Aorta (tissue), 5 donors: ENCODE measurements at places on chromosomes 2 and 18. TPM values are rescaled to one million over a fixed set of nuclear protein-coding genes. Genes with fewer than 3 reads are reported as not detected.
A peak's percentile ranks its signal among the peaks of the same experiment; 100 is the strongest.

Gene C1GALT1C1L
- 1.2 TPM for total RNA-seq

Gene DSC3
- total RNA-seq, result 0.58 TPM

Gene RIT2
- not detected for total RNA-seq

Gene RGPD8
- total RNA-seq, result 36.2 TPM

Gene GATA6
- total RNA-seq, result 28.7 TPM

Gene CCDC85A
- total RNA-seq, result 5.6 TPM

- H3K36me3 ChIP-seq, result no peaks in the 10 kb centered on the region
- H3K4me3 ChIP-seq, result no peak overlapping the region
- no peaks in the 10 kb centered on the region for H3K27me3 ChIP-seq
- H3K27ac ChIP-seq, result no peak overlapping the region
Measured at GRCh38 chr2:197339496-197340220, 29.1 kb upstream of the ANKRD44 start.

DNA sequence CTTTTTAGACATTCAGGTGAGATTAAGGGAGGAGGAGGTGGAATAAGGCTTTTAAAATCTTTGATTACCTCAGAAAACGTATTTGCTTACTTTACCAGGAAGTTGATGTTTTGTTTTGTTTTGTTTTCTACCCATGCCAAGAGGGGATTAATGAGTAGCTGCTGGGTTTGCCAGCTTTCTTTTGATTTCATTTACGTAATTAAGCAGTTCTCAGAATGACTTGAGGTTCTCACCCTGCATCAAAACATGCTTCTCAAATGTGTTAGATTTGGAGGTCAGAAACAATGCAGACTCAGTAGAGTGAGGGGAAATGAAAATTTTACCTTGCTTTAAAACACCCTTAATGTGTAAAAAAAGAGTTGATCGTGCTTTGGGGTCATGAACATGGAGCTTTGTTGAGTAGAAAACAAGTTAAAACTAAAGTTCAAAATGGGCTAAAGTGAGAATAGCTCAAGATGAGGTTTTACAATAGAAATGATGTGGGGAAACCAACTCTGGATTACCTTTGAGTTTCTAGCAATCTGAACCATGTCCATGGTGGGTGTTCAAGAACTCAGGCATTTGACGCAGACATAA, 217.1 kb upstream of the EPAS1 start:
- H3K4me1 ChIP-seq, result no peaks in the 10 kb centered on the region
- no peaks in the 10 kb centered on the region for H3K36me3 ChIP-seq
- H3K4me3 ChIP-seq, result no peak overlapping the region
- H3K27me3 ChIP-seq, result no peaks in the 10 kb centered on the region
- DNase-seq, result no peak

DNA sequence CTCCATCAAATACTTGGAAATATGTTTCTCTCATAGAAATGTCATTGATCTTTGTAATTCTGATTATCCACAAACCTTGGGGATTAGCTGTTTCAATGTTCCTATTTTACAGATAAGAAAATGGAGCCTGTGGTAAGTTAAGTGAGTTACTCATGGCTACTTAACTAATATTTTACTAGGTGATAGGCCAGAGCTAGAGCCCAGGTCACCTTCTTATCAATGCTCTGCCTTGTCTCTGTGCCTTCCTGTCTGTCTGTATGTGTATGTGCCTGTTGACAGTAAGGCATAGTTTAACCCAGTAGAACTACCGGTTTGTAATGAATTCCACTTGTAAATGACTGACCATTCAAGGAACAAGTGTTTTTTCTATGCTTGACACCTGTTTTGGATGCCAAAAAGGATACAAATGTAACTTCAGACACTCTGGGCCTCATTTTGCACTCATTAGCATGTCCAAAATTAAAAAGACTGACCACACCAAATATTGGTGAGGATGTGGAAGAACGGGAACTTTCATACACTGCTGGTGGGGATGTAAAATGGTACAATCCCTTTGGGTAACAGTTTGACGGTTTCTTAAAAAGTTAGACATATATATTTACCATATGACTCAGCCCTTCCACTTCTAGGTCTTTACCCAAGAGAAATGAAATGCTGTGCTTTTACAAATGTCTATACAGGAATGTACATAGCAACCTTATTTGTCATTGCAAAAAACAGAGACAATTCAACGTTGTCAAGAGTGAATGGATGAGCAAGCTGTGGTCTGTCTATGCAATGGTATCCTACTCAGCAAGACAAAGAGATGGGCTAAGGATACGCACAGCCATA, 19.6 kb upstream of the IL1A start:
- no peaks in the 10 kb centered on the region for H3K4me1 ChIP-seq
- H3K27me3 ChIP-seq, result no peaks in the 10 kb centered on the region
- no peak overlapping the region for H3K27ac ChIP-seq
- no peak overlapping the region for H3K4me3 ChIP-seq
- no peaks in the 10 kb centered on the region for H3K36me3 ChIP-seq

DNA sequence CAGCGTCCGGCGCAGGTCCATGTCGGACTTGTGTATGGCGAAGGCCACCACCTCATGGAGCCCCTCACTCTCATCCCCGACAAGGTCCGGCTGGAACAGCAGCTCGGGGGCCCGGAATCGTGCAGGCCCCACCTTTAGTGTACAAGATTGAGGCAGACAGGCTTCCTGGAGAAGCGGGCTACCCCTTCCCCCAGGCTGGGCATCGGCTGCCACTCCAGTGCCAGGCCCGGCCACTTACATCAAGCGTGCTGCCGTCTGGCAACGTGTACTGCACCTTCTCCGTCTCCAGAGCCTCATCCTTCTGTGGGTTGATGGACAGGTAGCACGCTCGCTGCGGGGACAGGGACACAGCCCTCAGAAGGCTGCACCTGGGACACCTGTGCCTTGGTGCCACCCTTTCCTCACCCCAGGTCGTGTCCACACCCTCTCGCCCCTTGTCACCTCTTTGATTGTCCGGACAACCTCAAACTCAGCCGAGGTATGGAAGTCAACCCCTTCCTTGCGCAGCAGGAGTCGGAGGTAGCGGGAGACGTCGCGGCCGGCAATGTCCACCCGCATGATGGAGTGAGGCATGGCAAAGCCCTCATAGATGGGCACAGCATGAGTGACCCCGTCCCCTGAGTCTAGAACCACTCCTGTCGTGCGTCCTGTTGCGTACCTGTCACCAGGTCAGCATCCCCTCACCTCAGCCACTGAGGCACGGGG, 5.7 kb downstream of the ACTR1B start:
- H3K27me3 ChIP-seq, result no peaks in the 10 kb centered on the region
- H3K36me3 ChIP-seq, result peaks cover 3% of the 10 kb centered on the region
- peak; percentile 47 for DNase-seq
- no peak overlapping the region for H3K27ac ChIP-seq
- H3K4me1 ChIP-seq, result no peaks in the 10 kb centered on the region

DNA sequence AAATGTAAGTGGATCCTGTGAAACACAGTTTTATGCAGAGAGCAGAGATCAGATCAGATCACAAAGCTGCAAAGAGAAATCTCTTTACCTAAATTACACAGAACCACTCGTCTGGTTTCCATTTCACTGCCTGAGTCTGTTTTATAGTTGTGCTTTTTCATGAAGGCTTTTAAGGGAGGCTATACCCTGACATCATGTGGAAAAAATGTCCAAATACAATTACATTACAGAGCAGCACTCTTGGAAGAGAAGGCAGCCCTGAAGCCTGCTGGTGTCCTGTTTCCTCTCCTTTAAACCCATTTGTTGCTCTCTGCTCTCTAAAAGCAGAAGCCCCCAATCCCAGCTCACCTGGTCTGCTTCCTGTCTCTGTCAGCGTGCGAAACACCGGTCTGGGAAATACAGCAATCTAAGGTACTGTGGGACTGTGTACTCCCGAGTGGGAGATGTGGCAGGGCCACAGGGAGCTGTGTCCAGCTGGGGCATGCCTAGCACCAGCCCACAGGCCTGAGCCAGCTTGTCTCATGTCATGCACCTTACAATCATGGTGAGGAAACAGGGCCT, 24.8 kb upstream of the ZFP36L2 start:
- no peaks in the 10 kb centered on the region for H3K36me3 ChIP-seq
- no peaks in the 10 kb centered on the region for H3K4me1 ChIP-seq
- H3K4me3 ChIP-seq, result no peak overlapping the region
- DNase-seq, result peak; percentile 79
- H3K27me3 ChIP-seq, result no peaks in the 10 kb centered on the region
- peak overlapping the region; percentile 94 for H3K27ac ChIP-seq

DNA sequence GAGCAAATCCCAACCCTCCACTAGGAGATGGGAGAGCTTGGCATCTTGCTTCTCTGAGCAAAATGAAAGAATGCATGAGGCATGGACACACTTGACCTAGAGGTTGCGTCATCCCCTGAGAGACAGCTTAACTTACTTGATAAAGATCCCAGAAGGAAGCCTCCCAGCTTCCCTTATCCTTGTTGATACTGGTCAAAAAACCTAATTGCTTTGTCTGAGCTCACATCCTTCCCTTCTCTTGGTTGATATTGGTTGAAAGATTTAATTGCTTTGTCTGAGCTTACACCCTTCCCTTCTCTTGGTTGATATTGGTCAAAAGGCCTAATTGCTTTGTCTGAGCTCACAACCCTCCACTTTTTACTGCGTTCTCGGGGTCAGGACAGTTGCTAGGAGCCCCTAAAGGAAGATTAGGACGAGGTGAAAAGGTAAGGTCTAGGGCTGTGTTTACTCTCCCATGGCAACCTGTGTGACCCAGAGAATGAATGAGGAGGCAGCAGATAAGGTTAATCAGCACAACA, 12.2 kb upstream of the BOD1L2 start:
- H3K36me3 ChIP-seq, result no peaks in the 10 kb centered on the region
- H3K4me3 ChIP-seq, result no peak overlapping the region
- H3K27me3 ChIP-seq, result no peaks in the 10 kb centered on the region
- no peak overlapping the region for H3K27ac ChIP-seq
- H3K4me1 ChIP-seq, result no peaks in the 10 kb centered on the region

DNA sequence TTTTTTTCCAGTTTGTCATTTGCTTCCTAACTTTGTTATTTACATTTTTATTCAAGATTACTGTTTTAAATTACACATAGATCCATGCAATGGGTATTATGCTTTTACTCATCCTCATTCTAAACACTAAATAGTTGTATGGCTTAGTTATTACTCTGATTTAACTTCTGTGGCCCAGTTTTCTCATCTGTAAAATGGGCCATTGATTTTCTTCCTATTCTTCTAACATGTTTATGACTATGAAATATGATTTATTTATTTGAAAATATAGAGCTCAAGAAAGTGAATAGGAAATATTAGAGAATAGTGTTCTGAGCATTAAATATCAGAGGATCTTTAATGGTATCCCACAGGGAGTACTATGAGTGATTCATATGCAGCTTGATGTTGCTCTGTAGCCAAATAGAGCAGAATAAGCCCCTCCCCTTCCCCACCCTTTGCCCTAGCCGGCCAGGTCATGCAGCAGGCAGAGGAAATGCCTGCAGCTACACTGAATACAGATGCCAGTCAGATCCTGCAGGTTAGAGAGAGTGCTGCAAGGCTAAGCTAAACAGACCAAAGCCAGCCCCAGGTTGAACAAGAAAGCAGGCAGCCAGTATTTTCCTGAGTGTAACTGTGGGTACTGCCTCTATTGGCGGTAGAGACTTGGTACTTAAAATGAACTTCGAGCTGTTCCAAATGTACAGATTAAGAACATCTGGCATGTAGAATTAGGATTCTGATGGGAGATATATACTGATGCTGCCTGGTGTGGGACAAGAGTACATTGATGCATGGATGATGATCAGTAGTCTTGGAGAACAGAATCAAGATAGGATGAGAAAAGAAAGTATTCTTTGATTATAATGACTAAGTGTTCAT, 11.7 kb upstream of the ACYP2 start:
- H3K27me3 ChIP-seq, result no peaks in the 10 kb centered on the region
- H3K4me3 ChIP-seq, result no peak overlapping the region
- H3K27ac ChIP-seq, result no peak overlapping the region
- H3K36me3 ChIP-seq, result no peaks in the 10 kb centered on the region
- H3K4me1 ChIP-seq, result no peaks in the 10 kb centered on the region

GRCh38 chr2:142065700-142066099, 65.1 kb downstream of the LRP1B start:
- DNase-seq, result no peak
- no peaks in the 10 kb centered on the region for H3K36me3 ChIP-seq
- no peaks in the 10 kb centered on the region for H3K4me1 ChIP-seq
- no peak overlapping the region for H3K27ac ChIP-seq
- H3K4me3 ChIP-seq, result no peak overlapping the region

GRCh38 chr2:110702514-110703380, 24.9 kb upstream of the BUB1 start:
- no peak overlapping the region for H3K4me3 ChIP-seq
- DNase-seq, result no peak
- no peaks in the 10 kb centered on the region for H3K36me3 ChIP-seq
- H3K27me3 ChIP-seq, result no peaks in the 10 kb centered on the region
- no peak overlapping the region for H3K27ac ChIP-seq

DNA sequence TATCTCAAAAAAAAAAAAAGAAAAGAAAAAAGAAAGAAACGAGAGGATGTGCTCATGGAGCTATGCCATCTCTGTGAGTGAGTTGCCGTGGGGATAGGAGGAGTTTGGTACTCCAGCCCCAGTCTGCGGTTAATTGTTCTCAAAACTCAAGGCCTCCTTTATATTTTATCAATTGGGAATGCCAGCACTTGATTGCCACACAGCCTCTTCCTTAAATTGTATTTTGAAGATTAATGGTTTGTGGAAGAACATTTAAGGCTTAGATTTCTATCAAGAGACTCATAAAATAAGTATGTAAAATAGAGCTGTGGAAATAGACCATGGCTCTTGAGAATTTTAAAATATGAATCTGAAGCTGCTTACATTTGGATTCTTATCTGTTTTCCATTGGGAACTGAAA, 29.8 kb downstream of the KCNE4 start:
- no peaks in the 10 kb centered on the region for H3K4me1 ChIP-seq
- H3K27ac ChIP-seq, result no peak overlapping the region
- no peaks in the 10 kb centered on the region for H3K36me3 ChIP-seq
- DNase-seq, result no peak
- H3K27me3 ChIP-seq, result peaks cover 1% of the 10 kb centered on the region

GRCh38 chr2:143802242-143802641, 673.0 kb downstream of the ARHGAP15 start:
- H3K27me3 ChIP-seq, result no peaks in the 10 kb centered on the region
- no peaks in the 10 kb centered on the region for H3K4me1 ChIP-seq
- H3K27ac ChIP-seq, result no peak overlapping the region

- no peak for DNase-seq
- peaks cover 4% of the 10 kb centered on the region for H3K4me1 ChIP-seq
- no peaks in the 10 kb centered on the region for H3K36me3 ChIP-seq
- no peaks in the 10 kb centered on the region for H3K27me3 ChIP-seq
Measured at GRCh38 chr18:493986-494983, 6.2 kb downstream of the COLEC12 start.

- no peak overlapping the region for H3K27ac ChIP-seq
- no peaks in the 10 kb centered on the region for H3K4me1 ChIP-seq
- H3K4me3 ChIP-seq, result no peak overlapping the region
- no peaks in the 10 kb centered on the region for H3K27me3 ChIP-seq
- peaks cover 4% of the 10 kb centered on the region for H3K36me3 ChIP-seq
Measured at GRCh38 chr2:170950221-170950761, 21.2 kb downstream of the GORASP2 start.
